ENCODE measurements at places on chromosomes 5 and 9. TPM values are rescaled to one million over a fixed set of nuclear protein-coding genes. Genes with fewer than 3 reads are reported as not detected.

DNA sequence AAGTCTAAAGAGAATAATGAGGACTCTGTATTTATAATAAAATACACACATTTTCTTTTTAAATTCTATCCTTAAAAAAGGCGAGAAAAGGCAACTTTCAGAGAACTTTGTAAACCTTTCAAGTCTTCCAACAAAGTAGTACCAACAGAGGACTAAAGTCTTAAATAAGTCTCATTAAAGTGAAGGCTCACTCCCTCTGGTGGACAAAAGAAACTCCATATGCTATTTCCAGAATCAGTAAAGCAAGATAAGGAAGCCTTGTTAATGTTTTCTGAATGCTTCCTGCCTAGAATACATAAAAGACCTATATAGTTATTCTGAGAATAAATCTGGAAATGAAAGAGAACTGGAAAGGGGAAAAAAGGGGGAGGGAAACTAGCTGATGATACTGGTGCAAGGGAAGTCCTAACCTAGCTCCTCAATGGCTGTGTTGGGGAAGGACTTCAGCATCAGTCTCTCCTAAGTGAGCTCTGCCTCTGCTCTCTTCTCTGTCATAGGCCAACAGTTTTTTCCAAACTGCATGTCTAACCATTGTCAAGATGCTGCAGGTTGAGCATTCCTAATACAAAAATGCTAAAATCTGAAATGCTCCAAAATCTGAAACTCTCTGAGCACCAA lies 7.2 kb downstream of the HMGCS1 start:
- DNase-seq = no peak

GRCh38 chr9:36974731-36975130 lies 59.3 kb downstream of the PAX5 start:
- no peak for DNase-seq

DNA sequence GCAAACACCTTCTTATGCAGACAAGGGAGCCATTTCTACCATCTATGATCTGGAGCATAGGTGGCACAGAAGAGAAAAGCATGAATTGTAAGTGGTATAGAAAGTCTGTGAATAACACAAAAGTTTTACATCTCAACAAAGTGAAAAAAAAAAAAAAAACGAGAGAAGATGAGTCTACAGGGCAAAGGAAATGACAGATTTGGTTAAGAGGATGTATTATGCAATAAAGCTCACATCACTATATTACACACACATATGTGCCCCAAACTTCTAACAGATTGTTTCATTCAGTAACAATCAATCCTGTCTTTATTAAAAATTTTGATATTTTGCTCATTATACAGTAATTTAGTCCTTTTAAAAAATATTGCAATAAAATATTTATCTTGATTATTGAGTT lies 49.8 kb downstream of the CERT1 start:
- no peak for DNase-seq

DNA sequence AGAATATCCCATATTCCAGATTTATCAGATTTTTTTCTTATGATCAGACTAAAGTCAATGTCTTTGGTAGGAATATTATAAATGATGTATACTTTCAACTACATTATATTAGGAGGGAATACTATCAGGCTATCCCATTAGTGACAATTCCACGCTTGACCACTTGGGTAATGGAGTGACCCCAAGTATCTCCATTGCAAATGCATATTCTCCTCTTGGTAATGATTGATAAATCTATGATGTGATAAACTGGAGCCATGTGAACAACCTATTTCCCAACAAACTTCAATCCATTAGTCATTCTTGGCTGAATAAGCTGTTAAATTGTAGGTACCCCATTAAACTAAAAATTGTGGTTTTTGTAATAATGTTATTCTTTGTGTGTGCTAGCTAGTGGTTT lies 12.2 kb upstream of the MPDZ start:
- no peak for DNase-seq

DNA sequence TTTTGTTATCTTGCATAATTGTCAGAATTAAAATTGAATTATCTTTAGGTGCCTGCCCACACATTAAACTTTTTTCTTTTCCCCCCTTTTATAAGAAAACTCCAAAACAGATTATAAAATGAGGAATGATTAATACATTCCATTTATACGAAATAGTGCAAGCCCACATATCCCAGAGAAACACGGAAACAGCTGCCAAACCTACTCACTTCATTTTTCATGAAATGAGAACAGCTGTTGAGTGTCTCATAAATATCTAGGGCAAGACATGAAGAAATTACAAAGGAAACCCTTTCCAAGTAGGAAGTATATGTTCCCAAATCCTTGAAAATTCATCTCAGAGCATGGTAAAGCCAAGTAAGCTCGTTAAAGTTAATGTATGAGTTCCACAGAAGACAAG lies 459.4 kb upstream of the NMUR2 start:
- DNase-seq = no peak

DNA sequence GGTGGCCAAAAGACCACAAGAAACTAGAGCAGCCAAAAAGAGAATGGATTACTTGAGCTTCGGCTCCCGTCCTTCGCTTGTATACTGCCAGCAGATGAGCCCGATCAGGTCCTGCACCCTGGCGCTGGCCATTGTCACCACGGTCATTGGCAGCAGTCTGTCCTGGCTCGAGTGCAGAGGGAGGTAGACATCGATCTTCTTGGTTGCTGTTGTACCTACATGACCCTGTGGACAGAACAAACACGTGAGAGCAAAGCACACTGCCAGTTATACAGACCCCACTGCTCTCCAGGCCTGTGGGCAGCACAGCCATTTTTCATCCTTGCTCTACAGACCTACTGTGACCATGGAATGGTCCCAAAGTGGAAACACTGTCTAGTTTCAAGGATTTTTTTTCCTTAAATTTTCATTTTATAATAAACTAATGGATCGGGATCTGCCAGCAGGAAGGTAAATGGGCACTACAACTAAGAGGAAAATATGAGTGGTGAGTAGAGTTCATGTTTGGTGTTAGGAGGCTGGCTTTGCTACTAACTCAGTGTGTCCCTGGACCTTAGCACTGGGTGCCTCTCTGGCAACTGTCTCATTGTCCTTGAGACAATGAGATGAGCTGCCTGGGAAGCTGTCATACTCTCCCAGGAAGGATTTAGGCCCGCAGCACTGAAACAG lies 121.4 kb downstream of the MAPKAP1 start:
- DNase-seq = no peak

GRCh38 chr5:67528953-67529352 lies 332.4 kb upstream of the CD180 start:
- no peak for DNase-seq

DNA sequence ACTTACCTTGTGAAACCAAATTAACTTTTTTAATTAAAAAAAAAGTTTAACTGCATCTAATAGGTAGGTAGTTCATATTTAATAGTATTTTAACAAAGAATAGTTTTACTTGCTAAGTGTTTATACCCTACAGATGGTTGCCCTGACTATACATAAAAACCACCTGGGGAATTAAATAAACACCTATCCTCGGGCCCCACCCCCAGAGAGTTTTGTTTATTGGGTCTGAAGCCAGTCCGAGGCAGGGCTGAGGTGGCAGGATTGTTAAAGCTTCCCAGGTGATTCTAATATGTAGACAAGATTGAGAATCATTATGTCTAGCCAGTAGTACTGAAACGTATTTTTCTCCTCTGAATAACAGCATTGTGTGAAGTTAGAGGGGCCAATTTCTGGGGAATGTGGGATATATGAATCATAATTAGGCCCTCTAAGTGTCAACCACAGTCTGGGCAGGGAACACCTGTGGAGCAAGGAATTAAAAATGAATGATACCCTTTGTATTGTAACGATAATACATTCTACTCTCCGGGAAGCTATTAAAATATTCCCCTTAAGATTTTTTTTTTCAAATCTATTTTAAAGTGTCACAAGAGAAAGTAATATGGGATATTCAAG lies 5.6 kb upstream of the PAM start:
- no peak for DNase-seq

DNA sequence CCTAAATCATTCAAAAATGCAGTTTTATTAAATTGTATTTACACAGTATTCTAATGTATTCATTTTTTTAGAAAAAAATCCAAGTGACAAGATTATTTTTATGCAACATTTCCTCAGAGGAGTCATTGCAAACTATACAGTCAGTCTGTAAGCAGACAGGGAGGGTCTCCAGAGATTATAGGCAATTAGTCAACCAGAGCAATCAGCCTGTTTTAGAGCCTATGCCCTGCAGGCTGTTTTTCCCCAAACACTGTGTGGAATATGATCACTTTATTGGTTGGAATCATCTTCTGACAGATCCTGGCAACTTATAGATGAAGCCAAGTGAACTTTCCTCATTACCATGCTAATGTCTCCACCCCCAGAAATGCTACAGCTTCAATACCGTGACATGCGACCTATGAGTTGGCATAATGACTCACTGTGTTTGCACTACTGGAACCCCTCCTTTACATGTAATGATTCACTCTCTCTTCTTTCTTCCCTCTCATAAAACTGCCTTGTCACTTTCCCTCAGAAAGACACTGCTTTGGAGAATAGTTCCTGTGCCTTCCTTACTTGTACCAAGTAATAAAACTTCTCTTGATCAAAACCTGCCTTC lies 577.7 kb upstream of the FTMT start:
- DNase-seq = no peak

- no peak for DNase-seq
These were observed 655.2 kb upstream of the RIOK2 start for GRCh38 chr5:97838214-97838613.

DNA sequence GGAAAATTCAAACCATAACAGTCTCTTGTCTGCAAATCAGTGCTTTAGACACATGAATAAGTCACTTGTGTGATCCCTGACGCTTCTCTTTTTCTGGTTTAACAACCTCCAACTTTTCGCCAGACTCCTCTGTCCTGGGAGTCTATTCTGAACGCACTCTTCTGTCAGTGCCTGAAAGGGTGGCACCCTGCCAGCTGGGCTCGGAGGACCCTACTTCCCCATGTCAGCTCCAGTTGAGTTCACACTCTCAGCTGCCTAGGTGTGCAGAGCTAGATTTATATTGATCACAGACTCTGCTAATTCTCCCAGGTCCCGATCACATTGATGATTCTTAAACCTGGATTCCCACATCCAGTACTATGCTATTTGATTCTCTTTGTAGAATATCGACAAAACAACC lies 649.1 kb downstream of the BNC2 start:
- peak; percentile 58 for DNase-seq

DNA sequence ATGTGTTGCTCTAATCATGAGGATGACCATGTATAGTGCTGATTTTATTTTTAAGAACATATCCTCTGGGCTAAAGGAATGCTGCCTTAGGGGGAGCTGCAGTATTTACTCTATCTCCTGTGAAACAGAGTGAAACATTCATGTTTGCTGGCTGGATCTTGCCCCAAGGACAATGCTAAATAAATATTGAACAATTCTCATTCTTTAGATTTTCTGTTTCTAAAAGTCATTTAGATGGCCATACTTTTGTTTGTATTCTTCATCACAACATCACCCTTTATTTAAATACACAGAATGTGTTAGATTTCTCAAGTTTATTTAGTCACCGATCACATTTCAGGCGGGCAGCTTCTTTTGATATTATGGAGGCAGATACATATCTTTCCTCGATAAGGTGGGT lies 103.3 kb downstream of the ARHGEF28 start:
- DNase-seq = no peak

GRCh38 chr9:11326231-11326630 lies 713.4 kb upstream of the PTPRD start:
- no peak for DNase-seq

DNA sequence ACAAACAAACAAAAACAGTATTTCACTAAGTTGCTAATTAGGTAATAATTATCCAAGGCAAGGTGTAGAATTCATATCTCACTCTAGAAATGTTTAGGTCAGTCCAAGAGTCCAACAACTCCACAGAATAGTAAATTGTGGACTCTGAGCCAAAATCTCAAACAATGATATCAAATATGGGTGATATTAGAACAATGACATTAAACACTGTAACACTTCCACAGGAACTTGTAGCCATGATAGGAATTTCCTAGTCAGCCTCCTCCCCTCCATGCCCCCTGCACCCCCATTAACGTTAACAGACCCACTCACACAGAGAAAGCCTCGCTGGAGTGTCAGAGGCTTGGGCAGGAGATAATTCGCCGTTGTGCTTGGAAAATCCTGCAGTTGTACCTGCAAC lies 305.0 kb upstream of the PIK3R1 start:
- DNase-seq = no peak

DNA sequence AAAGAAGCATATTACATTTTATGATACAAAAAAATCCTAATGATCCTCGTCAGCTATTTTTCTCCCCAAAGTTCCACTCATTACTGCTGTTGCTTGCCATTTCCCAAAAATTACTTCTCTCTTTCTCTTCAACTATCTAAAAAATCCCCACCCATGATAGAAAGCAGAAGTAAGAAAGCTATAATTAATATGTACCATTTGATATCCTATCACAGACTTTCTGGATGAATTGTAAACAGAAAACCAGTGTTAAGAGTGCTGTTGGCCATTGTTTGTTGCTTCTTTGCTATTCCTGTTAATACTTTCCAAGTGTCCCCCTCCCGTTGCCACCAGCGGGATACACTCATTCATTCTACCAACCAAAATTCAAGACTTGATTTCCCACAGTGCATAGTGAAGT lies 136.3 kb upstream of the SMARCA2 start:
- no peak for DNase-seq

DNA sequence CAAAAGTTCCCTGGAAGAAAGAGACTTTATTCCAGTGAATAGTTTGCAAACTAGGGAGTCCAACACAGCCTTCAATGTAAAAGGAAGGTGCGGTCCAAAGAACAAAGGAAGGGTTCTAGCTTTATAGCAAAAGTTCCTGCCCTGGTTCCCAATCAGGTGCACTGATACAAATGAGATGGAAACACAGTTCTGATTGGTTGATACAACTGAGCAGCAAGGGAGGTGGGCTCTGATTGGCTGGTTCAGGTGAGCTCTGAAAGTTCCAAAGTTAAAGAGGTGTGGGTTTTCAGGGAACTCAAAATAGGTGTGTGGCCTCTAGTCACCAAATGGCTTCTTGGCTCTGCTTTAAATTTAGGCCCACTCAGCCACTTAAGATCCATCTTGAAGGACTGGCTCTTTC lies 43.1 kb downstream of the P4HA2 start:
- DNase-seq = no peak

GRCh38 chr9:99116003-99116411 lies 11.1 kb downstream of the TGFBR1 start:
- no peak for DNase-seq

GRCh38 chr5:6439588-6440550 lies 8.8 kb upstream of the UBE2QL1 start:
- no peak for DNase-seq

- DNase-seq = no peak
These were observed 174.2 kb upstream of the CDH12 start for GRCh38 chr5:23027331-23027730.

Gene RNF183
- total RNA-seq = not detected

Gene ABLIM3
- total RNA-seq = 106 TPM

Gene TMEM252
- not detected for total RNA-seq

Gene SLC45A2
- total RNA-seq = 0.16 TPM

Gene DAB2
- 58.2 TPM for total RNA-seq

Gene PDE8B
- total RNA-seq = 20.8 TPM

Gene TAF11L10
- not detected for total RNA-seq

Gene FST
- 10.5 TPM for total RNA-seq

Gene SLC1A3
- 66.6 TPM for total RNA-seq

Gene C5orf58
- total RNA-seq = not detected

Gene PPIC
- total RNA-seq = 50.6 TPM

Gene CYSRT1
- 0.62 TPM for total RNA-seq

Gene PCDHGA10
- 4.6 TPM for total RNA-seq

Gene BARHL1
- not detected for total RNA-seq

Gene NIPAL4
- 0.12 TPM for total RNA-seq

Gene OR4F3
- total RNA-seq = not detected
